ENCODE measurements at places on chromosomes 5 and 9.

DNA sequence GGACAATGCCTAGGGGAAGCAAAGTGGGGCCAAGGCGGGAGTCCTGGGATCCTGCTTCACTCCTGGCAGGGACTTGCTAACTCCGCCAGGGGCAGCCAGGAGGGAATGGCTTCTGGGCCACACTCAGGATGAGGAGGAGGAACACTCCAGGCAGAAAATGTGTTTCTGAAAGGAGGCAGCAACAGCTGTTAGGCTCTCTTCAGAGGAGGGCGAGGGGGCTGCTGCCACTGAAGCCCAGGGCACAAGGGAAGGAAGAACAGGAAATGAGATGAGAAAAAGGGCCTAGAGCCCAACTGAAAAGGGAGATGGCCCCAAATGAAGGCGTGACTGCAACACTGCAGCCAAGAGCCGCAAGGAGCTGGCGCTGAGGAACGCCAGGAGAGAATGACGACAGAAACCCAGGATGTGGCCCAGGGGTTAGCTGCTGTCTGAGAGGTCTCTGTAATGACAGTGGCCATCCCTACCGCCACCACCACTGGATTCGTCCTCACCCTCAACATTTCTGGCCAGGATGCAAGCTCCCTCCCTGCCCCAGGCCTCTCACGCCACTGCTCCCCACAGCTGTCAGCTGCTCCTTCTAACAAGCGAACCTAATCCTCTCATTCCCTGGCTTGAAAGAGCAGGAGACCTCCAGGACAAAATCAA lies 15.8 kb downstream of the PSMB7 start:
- no peak for DNase-seq

- DNase-seq: no peak
Measured at GRCh38 chr9:14442956-14443355, 129.0 kb upstream of the NFIB start.

DNA sequence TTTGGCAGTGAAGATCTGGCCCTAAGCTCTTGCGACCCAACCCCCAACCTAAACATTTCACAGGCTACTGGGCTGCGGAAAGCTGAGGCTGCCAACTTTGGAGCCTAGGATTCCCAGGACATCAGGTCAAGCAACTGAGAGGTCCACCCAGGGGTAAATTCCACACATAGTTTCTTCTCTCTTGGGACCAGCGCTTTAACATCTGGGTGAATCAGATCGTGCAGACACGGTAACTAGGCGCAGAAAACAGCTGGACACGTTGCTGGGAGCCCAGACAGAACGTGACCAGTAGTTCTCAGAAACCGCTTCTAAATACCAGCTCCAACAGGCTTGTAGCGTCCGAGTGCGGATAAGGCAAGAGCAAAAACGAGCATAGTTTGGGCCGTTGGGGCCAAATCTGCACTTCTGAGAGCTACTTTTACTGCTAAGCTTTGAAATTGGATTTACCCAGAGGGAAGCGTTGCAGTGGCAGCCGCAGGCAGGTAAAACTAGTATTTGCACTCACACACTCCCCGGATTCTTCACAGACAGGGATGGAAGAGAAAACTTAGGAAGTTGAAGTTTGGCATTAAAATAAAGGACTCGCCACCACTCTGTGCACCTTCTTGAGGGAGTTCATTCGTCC lies 11.8 kb downstream of the ITGA1 start:
- DNase-seq: peak; percentile 16

GRCh38 chr9:135156525-135157510 lies 69.3 kb downstream of the OLFM1 start:
- DNase-seq: no peak

GRCh38 chr9:132670457-132671391 lies at the start of gene GTF3C4:
GTF3C4 (plus strand) TSS chr9:132670464; CDS start chr9:132670599, 135 bp downstream.
- DNase-seq: peak; percentile 33

DNA sequence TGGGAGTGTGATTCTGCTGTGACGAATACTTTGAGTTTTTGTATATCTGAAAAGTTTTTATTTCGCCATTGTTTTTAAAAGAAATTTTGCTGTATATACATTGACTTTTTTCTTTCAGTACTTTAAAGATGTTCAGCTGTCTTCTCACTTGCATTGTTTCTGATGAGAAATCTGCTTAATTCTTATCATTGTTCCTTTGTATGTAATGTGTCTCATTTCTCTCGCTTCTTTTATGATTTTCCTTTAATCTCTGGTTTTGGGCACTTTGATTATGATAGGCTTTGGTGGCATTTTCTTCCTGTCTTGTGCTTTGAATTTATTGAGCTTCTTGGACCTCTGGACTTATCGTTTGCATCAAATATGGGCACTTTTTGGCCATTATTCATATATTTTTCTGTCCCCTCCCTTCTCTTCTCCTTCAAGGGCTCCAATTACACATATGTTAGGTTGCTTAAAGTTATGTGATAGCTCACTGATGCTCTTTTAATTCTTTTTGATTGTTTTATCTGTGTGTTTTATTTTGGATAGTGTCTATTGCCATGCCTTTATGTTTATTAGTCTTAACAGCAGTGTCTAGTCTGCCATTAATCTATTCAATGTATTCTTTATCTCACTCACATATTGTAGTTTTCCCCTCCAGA lies 30.6 kb downstream of the STX17 start:
- no peak for DNase-seq

- DNase-seq: no peak
Measured at GRCh38 chr5:80403782-80404181, 4.1 kb upstream of the ZFYVE16 start.

GRCh38 chr9:110207071-110207641 lies 803 bp downstream of the C9orf152 start:
- no peak for DNase-seq

GRCh38 chr9:35172878-35173277 lies 11.1 kb downstream of the UNC13B start:
- no peak for DNase-seq

DNA sequence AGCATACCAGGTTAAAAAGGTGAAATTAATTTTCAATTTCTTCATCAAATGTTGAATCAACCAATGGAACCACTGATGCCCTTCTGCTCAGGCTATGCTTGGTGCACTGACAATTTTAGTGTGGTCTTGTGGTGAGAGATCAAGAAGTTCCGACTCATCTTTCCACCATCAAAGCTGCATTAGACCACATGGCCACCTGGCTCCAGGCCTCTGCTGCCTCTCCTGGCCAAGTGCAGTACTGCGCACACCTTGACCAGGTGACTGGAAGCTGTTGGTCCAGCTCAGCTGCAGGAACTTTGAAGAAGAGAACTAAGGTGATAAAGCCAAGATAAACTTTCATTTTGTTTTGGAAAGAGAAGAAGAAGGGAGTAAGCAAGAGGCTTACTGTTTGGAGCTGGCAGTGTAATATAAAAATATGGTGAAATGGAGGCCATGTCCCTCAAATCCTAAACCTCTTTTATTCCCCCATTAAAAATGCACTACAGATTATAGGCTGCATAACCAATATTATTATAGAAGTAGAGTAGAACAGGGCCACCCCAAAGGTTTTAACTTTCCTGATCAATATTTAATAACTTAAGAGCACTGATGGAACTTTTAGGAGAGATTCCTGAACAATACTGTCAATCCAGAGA lies 315.5 kb upstream of the C9orf72 start:
- peak; percentile 40 for DNase-seq

DNA sequence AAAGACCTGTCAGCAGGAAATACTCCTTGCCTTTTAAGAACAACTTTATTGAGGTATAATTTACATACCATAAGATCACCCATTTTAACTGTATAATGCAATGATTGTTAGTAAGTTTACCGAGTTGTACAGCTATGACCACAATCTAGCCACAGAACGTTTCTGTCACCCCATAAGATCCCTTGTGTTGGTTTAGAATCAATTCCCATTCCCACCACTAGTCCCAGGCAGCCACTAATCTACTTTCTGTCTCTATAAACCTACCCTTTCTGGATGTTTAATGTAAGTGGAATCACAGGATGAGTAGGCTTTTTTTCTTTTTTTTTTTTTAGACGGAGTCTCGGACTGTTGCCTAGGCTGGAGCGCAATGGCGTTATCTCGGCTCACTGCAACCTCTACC lies 4.4 kb downstream of the GPR107 start:
- DNase-seq: no peak

DNA sequence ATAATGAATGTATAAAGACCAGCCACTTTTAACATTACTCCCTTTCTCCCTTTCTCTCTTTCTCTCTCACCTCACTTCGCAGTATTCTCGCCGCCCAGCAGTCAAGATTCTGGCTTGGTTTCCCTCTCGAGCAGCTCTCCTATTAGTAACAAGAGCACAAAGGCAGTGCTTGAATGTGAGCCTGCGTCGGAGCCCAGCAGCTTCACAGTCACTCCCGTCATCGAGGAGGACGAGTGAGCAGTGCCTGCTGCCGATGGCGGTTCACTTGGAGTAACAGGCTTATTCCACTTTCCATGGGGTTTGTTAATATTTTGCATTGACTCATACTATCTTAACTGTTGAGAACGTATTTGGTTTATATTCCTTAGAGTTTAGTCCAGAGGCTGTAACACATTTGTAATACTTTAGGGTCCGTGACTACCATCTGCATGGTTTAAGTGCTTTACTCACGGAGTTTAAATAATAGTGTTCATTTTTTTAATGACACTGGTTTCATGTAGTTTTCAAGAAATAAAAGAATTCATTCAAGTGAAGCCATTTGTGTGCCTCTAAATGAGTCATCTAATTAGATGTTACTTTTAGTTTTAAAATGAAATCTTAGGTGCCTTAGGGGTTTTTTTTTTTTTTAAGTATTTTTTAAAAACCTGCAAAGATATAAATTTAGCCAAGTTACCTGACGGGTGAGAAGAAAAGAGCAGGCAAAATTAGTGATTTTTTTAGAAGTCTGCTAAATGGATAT lies 8.4 kb upstream of the DMRT3 start:
- no peak for DNase-seq

DNA sequence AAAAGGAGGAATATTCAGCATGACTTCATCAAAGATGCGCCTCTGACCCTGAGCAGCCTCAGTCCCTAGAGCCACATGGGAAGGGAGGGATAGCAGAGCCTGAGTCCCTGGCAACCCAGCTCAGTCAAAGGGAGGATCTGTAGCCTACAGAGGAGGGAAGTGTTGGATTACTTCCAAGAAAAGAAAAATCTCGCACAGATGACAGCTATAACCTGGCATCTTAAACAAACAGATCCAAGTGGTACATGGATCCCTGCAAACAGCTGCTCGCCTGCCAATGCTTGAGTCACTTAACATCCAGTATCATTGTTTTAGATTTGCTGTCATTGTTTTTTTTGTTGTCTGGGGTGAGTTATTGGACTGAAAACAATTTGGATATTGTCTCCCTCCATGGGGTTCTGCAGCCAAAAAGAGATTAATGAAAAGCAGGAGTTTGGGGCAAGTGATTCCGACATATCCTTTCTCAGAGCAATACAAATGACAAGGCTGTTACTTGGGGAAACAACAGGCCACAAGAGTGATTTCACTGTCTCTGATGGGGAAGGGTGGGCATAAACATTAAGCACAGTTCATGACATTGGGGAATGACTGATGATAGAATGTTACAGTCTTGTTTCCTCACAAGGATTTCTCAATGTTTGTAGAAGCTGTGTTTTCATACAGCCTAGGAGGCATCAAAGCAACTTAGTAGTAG lies 153.5 kb upstream of the KIF2A start:
- DNase-seq: no peak

- no peak for DNase-seq
Measured at GRCh38 chr9:80435591-80435990, 863.8 kb downstream of the TLE4 start.

GRCh38 chr9:33287087-33287490 lies 3.2 kb upstream of the NFX1 start:
- DNase-seq: no peak

DNA sequence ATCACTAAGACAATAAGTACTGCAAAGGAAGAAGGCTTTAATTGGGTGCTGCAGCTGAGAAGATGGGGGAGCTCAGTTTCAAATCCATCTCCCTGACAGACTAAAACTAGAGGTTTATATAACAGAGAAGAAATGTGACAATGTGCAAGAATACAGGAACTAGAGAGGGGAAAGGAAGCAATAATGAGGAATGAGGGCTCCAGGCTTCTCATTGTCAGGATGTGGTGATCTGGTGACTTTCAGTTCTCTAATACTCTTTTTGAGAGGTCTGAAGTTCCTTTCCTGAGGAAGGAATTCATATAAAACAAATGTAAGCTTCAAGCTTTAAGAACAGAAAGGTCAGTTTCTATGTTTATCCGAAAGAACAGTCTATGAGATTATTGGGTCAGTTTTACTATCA lies 42.5 kb upstream of the SPATA31E1 start:
- DNase-seq: no peak

GRCh38 chr5:133845271-133845670 lies 123.2 kb downstream of the C5orf15 start:
- no peak for DNase-seq

GRCh38 chr5:9388941-9389674 lies 156.8 kb downstream of the SEMA5A start:
- no peak for DNase-seq

DNA sequence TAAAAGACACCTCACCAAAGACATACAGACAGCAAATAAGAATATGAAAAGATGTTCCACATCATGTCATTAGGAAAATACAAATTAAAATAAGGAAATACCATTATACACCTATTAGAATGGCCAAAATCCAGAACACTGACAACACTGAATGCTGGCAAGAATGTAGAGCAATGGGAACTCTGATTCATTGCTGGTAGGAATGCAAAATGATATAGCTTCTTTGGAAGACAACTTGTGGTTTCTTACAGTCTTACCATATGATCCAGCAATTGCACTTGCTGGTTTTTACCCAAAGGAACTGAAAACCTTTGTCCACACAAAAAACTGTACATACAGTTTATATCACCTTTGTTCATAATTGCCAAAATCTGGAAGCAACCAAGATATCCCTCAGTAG lies 6.5 kb downstream of the TMEM161B start:
- no peak for DNase-seq

DNA sequence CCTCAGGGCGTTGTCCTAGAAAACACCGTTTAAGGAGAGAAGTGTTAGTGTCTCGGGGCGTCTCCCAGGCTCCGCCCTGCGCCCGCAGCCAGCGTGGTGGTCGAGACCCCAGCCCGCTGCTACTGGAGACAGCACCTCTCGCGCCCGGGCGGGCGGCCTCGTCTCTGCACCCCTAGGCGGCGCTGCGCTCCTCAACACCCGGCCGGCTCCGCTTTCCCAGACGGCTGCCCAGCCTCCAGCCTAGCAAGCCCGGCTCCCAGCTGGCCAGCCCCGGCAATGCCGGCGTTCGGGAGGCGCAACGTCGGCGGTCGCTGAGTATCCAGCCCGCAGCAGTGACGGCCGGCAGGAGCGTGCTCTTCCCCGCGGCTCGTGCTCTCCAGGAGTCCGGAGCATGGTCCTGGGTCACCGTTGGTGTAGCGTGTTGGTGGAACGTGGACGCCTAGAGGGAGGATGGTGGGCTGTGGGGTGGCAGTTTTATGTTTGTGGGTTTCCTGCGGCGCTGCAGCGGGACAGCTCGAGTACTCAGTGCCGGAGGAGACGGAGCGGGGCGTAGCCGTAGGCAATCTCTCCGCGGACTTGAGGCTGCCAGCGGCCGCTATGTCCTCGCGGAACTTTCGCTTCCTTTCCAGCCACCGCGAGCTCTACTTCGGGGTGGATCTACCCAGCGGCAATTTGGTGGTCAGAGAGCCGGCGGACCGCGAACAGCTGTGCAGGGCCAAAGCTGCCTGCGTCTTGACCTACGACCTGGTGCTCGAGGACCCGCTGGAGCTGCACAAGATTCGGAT lies 536 bp downstream of the PCDHAC1 start:
- DNase-seq: peak; percentile 17

All from stimulated activated CD4-positive, alpha-beta T cell treated with anti-CD3 and anti-CD28 coated beads, Interleukin-12 subunit alpha, Interleukin-12 subunit beta, amount 100 ng/mL, for 48 hours (primary cell).